ENCODE measurements at places on chromosomes 2 and 18. TPM values are rescaled to one million over a fixed set of nuclear protein-coding genes. Genes with fewer than 3 reads are reported as not detected.

LAMA1 gene
- total RNA-seq: 12.2 TPM

ATP6V1C2 gene
- total RNA-seq: not detected

MAL gene
- total RNA-seq: not detected

EVX2 gene
- not detected for total RNA-seq
